H9 (cell line): ENCODE measurements at places on chromosomes 7 and 10.

DNA sequence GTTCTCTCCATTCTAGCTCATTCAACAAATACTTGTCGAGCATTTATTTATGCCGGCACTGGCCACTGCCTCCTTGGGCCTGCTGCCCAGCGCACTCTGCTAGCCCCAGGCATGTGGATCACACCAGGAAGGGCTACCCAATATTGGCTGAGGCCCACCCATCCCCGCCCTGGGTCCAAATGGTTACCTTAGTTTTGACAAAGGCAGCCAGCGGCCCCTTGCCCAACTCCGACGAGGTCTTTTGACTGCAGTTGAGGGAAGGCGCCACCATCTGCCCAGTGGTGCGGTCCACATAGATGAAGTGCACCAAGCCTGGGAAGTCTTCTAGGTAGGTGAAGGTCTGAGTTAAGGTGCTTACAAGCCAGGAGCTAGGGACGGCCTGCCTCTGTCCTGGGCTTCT lies 7.2 kb upstream of the PYROXD2 start:
- no peak for DNase-seq

- no peak for DNase-seq
Observed at GRCh38 chr10:68212721-68213352, 19.1 kb downstream of the ATOH7 start.

DNA sequence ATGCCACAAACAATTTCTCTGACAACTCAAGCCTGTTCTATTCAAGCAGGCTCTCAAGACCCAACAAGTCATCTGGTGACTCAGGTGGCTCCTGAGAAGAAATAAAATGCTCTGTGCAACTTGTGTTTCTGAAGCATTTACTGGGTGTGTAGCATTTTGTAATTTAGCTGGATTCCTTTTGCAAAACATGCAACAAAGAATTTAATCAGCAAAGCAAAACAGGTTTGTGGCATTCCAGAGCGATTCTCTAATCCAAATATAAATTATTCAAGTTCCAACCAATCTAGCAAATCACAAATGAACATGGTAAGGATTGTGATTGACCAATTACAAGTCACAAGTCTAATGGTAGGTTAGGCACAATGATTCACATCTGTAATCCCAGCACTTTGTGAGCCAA lies 39.8 kb upstream of the C10orf67 start:
- no peak for DNase-seq

DNA sequence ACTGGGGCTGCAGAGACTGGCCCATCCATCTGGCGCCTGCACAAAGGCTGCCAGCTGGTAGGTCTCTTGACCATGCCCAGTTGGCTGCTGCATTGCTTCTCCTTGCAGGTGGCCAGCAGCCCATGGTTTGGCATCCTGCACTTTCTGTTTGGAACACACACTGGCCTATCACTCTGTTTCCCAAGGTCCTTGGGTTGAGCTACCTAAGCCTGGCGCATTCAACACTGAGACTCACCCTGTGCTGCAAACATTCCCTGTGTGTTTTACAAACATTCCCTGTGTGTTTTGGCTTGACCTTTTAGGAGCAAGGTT lies 55.5 kb downstream of the TACR2 start:
- no peak for DNase-seq

DNA sequence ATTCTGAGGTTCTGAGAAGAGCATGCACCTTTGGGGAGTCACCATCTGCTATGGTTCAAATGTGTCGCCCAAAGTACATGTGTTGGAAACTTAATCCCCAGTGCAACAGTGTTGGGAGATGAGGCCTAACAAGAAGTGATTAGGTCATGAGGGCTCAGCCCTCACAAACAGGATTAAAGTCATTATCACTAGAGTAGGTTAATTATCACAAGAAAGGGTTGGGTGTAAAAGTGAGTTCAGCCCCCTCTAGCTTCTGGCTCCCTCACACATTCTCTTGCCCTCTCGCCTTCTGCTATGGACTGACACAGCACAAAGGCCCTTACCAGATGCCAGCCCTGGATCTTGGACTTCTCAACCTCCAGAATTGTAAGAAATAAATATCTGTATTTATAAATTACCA lies 100.3 kb upstream of the C10orf90 start:
- DNase-seq, result no peak

- no peak for DNase-seq
Observed at GRCh38 chr7:31316876-31317275, 23.6 kb downstream of the NEUROD6 start.

GRCh38 chr7:23018750-23019149 lies 4.8 kb upstream of the HYCC1 start:
- DNase-seq, result no peak

GRCh38 chr10:100662067-100662466 lies 83.3 kb upstream of the PAX2 start:
- no peak for DNase-seq

GRCh38 chr10:126568809-126569385 lies 101.6 kb downstream of the C10orf90 start:
- no peak for DNase-seq

GRCh38 chr10:28410420-28411135 lies 107.7 kb upstream of the MPP7 start:
- no peak for DNase-seq

DNA sequence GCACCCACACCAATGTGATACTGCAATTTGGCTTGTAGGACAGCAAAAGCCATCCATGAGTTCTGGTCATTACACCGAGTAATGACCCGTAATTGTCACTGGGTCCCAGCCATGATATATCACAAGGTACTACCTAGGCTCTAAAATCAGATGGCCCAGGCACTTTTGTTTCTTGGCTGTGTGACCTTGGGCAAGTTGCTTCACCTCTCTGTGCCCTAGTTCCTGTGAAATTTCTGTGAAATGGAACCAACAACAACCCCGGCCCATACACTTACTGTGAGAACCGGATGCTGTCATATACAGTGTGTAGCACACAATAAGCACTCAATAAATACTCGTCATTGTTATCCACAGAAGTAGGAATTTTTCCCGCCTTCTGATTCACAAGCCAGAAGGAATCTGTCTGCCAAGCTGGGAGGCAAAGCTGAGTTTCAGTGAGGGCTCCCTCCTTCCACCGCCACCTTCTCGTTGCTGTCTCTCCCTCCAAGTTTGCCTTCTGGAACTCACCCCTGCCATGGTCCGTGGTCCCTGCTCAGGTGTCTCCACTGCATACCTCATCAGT lies 6.4 kb upstream of the CYTH3 start:
- DNase-seq, result no peak
